Activated CD4-positive, alpha-beta T cell treated with anti-CD3 and anti-CD28 coated beads, Interleukin-2, amount 50 U/mL, for 48 hours (primary cell): ENCODE measurements at places on chromosomes 6 and 20.
A peak's percentile ranks its signal among the peaks of the same experiment; 100 is the strongest.

DNA sequence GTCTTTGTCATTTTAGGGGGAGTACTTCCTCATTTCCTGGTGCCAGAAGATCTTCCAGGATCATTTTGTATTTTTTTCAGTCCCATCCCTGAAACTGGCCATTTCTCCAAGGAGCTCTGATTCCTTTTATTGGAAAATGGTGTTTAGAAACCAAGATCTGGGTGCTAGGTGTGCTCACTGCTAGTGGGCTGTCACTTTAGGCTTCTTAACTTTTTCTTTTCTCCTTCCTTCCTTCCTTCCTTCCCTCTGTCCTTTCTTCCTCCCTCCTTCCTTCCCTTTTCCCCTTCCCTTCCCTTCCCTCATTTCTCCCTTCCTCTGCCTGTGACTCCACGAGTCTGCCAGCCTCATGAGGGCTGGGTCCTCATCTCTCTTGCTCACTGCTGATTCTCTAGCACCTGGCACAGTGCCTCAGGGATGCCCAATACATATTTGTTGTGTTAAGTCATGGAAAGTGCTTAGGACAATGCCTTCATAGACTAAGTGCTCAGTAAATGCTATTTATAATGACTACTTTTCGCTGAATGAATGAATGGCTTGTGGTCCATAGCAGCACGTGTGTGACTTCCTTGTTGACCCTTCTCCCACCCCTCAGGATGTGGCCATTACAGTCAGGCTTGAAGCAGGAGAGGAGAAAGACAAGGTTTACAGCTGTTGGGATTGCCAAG, 36.9 kb downstream of the APCDD1L start:
- DNase-seq, result no peak

GRCh38 chr6:147664092-147664491, 155.6 kb downstream of the SAMD5 start:
- no peak for DNase-seq

DNA sequence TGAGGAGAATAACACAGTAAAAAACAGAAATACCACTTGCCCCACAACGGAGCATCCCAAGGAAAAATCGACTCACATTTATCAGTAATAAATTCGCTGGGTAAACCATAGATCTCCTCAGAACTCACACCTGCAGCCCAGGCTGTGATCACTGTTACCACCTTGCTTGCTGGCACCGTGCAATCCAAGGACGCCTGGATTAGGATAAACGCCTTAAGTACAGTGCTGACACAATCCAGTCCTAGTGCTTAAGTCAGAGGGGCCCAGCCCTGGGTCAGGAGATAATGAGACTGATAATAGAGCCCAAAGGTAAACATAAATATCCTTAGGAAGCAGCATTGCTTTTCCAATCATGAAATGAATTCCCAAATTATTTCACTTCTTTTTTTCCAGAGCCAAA, 62.5 kb downstream of the EPB41L2 start:
- no peak for DNase-seq

- DNase-seq, result peak; percentile 20
Observed at GRCh38 chr20:11891776-11892545, 25.7 kb upstream of the BTBD3 start.

DNA sequence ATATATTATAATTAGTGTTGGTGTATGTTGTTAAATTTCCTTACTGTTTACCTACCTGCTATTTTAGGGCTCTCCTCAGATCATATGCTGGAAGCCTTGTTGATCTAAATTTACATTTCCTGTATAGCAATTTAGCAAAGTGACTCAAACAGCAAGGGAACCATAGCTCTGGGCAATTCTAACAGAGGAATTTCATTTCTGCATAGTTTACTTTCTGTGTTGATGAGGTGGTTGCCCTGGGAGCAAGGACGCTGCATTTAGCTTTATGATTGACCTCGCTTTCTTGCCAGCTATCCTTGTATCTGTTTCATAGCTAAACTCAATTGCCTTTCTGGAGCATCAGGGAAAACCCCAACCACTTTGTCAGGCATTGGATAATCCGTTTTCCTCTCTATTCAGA, 810.8 kb downstream of the GRIK2 start:
- DNase-seq, result no peak

GRCh38 chr6:72111611-72112010, 225.3 kb downstream of the RIMS1 start:
- DNase-seq, result no peak

DNA sequence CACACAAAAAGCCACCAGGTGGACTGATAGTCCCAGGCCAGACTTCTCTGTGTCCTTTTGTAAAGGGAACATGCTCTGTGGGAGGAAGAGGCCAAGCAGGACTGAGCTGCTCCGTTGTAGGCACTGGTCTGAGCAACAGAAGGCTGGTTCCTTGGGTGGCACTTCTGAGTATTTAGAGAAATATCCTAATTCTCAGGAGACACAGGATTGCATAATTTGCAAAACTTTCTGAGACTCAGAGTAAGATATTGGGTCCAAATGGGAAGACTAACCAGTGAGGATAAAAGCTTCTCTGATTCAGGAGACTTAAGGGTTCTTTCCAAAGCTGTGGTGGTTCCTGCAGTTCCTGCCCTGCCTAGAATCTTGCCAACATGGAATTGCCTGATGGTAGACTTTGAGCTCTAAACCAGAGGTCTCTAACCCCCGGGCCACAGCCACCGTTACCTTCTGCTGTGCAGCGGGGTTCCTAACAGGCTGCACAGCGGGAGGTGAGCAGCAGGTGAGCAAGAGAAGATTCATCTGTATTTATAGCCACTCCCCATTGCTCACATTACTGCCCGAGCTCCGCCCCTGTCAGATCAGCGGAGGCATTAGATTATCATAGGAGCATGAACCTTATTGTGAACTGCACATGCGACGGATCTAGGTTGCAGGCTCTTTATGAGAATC, 107.0 kb downstream of the OLIG3 start:
- DNase-seq, result no peak
